Right renal cortex interstitium (tissue), 3 donors: ENCODE measurements at places on chromosomes 1 and 21.

DNA sequence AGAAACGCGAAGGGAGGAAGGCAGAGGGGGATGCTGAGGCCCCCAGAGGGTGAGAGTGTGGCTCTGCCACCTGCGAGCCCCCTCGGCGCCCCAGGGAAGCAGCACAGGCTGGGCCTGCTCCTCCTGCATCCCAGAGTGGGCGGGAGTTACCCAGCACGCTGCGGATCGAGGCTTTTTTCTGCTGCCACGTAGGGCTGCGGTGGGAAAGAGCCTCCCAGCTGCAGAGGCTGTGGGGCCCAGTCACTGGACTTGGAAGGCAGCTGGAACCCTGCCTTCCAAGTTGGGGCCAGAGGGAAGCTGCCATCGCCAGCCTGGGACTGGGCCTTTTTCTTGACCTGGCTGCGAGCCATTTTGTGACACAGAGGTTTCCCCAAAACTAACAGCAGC is 2.3 kb upstream of the GRIK3 start:
- no peak for DNase-seq

DNA sequence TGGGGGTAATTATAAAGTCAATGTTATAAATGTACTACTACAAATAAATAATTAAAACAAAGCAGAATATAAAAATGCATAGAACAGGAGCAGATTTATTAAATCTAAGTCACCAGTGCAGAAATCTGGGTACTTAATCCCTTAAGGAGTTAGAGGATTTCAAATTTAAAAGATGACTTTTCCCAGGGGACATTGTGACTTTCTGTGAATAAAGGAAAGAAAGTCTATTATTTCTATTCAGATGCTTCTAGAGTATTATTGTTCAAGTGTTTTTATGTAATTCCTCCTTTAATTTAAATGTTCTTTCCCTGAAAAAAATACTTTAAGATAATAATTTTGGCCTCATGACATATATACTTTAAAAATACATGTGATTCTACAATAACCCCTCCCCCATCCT is 43.4 kb downstream of the SYDE2 start:
- DNase-seq = no peak

DNA sequence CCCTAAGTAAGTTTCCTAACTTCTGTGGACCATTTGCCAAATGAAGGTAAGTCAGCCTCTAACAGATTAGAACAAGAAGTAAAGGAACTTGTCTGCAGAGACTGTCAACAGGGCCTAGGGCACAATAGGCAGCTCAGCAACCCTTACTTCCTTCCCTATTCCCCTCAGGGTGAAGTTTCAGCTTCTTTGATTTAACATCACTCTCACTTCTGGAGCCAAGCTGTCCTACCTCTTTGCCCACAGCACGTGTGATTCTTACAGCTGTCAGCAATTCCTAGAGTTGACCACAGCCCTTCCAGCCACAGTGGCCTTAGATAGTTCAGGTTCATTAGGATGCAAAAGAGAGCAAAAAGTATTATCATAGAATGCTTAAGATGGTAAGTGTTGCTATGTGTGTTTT is 7.6 kb upstream of the EIF4G3 start:
- no peak for DNase-seq

DNA sequence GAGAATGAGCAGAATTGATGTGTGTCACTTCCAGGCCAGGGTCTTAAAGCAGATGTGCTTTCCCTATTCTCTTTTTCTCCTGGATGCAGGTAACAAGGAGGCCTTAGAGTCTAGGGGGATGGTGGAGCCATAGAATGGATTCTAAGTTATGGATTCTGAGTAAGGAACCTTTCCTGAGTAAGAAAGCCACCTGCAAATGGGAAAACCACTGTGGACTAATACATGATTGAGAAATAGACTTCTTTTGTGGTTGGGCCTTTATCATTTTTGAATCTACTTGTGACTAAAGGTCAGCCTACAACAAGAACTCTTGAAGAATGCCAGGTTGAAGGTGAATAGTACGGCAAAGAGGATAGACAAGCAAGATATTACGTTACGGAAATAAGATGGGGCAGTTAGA is 116.1 kb downstream of the CDC7 start:
- DNase-seq = no peak

DNA sequence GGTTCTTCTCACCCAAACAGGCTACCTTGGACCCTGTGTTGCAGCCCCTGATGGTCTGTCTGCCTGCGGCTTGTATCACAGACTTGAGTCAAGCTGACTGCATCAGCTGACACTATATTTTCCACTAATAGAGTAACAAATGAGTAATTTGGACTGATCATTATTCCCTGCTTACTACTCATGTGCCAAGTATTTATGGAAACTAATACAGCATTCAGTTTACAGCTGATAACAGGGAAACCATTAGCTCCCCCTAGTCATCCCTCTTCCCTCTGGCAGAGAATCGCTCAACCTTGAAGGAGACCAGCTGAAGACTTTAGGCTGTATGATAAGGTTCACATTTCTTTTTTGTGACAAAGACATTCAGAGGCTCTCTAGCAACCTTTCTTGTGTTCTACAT is 116.6 kb upstream of the SYT6 start:
- DNase-seq = no peak

GRCh38 chr21:37994211-37994610 is 78.0 kb upstream of the KCNJ6 start:
- DNase-seq = no peak

DNA sequence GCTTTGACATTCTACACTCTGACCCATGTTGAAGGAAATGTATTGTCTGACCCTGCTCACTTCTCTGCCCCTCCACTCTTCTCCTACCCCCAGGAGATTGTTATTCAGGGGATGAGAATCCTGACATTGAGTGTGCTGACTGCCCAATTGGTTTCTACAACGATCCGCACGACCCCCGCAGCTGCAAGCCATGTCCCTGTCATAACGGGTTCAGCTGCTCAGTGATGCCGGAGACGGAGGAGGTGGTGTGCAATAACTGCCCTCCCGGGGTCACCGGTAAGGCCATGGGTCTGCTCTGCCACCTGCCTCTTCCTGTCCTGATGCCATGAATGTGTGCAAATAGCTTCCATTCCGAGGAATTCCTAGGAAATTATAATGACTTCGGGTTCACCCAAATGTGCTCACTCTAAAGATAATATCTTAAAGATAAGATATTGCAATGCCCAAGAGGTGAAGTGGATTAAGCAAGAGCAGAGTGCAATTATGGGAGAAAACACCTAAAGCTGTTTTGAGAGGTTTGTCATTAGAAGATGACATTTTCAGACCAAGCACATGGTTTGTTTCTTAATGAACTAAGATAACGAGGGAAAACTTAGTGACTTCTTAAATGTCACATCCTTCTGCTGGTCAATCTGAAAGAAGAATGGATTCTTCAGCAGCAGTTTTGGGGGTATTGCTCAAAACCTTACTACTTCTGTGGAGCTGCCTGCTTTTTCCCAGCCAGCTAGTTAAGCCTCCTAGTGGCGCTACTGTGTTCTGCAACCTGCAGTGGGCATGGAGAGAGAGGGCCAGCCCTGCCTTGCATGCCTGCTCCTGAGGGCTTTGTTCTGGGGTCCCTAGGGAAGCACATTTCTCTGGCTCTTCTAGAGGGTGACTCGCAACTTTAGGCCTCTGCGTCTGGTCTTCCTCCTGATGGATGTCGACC is 41.6 kb downstream of the LAMC2 start:
- DNase-seq = no peak

- DNase-seq = no peak
Measured at GRCh38 chr1:3066250-3066711, 2.7 kb upstream of the PRDM16 start.

GRCh38 chr1:217943361-217943760 is 312.2 kb downstream of the SPATA17 start:
- DNase-seq = no peak

DNA sequence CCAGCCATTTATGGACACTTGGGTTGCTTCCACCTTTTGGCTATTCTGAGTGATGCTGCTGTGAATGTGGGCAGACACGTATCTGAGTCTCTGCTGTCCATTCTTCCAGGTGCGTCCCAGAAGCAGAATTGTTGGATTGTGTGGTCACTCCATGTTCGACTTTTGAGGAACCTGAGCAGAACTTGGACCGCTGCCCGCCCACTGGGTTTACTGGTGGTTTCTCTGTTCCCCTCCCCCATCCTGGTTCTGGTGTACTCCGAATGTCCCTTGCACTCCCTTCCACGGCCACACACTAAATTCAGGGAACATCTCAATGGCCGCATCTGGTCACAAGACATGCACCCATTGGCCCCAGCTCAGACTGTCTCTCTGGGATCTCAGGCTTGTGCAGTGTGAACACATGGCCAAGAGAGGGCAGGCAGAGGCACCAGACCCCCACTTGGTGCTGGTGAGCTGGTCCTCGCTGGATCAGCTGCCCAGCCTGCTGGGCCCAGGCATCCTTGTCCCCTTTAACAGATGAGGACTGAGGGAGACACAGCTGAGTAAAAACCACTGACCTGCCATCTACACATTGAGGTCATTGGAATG is 565.1 kb downstream of the NPHP4 start:
- DNase-seq = no peak

GRCh38 chr1:145692785-145693443 is 14.3 kb downstream of the PDZK1 start:
- no peak for DNase-seq

GRCh38 chr1:179228783-179229213 is 679 bp downstream of the ABL2 start:
- peak; percentile 33 for DNase-seq

DNA sequence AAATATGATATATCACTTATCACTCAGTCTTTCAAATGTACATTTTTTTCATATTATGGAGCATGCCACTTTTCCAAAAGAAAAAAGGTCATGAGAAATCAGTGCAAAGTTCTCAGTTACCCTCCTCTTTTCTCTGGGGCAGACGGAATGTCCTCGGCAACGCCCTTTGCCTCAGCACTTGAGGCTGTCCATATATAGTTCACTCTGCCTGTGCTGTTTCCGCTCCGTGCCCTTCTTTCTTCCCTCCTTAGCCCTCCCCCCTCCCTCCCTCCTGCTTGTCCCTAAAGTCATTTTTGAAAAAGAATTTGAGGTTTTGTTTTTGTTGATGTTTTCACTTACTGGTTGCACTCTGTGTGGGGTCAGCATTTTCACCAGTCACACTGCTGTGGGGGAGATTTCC is 5.4 kb downstream of the BARHL2 start:
- DNase-seq = no peak

DNA sequence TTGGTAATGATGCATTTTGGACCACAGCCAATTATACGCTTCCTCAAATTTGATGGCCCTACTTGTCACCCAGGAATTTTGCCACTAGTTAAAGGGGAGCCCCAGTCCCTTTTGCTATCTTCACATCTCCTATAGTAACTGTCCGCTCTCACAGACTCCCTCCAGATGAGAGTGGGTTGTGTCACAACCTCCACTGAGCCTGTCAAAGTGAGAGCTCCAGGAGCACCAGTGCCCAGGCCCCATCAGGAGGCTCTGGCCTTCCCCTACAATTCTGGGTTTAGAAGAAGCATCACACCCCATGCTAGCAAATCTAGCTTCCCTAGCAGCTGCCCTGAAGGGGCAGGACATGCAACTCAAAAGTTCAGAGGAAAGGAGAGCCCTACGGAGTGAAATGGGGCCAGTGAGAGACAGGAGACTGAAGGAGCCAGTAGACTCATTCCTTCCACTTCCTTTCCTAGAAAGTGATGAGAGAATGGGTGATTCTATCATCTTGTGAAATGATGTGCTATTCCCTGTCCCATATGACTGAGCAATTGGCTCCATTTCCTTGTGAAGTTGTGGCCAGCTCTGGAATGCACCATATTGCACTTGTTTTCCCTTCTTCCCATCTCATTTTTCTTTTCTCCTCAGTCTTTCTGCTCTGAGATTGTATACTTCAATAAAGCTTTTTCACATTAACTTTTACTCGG is 541.3 kb downstream of the DPYD start:
- no peak for DNase-seq

- DNase-seq = no peak
Measured at GRCh38 chr1:62917314-62917713, 133.4 kb downstream of the ATG4C start.

- DNase-seq = no peak
Measured at GRCh38 chr1:182716740-182717720, 32.6 kb upstream of the RGS8 start.

GRCh38 chr1:2127187-2128145 is 67.1 kb downstream of the FAAP20 start:
- DNase-seq = no peak

DNA sequence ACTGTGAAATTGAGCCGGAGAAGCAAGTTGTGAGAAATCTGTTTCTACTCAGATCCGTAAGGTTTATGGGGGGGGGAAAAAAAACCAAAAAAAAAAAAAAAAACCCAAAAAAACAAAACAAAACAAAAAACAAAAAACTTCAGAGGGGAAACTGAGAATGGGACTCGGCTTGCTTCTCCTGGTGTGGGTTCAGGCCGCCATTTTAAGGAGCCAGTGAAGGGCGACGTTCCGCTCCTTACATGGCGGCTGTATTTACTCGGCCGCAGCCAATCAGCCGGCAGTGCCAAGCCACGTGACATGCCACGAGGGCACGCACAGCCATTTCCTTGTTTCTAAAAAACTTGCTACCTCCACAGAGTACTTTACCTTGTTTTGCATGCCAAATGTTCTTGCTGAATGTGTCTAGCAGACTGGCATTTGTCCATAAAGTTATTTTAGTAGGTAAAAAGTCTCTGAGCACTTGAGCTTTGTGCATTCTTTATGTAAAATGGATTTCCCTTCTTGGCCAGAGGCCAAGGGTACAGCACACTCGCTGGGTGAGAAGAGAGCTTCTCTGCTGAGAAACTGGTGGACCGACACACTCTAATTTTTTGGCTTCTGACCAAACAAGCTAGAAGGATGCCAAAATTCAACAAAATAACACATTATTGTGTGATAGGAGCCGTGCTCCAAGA is 101.8 kb downstream of the NFIA start:
- peak; percentile 88 for DNase-seq

DNA sequence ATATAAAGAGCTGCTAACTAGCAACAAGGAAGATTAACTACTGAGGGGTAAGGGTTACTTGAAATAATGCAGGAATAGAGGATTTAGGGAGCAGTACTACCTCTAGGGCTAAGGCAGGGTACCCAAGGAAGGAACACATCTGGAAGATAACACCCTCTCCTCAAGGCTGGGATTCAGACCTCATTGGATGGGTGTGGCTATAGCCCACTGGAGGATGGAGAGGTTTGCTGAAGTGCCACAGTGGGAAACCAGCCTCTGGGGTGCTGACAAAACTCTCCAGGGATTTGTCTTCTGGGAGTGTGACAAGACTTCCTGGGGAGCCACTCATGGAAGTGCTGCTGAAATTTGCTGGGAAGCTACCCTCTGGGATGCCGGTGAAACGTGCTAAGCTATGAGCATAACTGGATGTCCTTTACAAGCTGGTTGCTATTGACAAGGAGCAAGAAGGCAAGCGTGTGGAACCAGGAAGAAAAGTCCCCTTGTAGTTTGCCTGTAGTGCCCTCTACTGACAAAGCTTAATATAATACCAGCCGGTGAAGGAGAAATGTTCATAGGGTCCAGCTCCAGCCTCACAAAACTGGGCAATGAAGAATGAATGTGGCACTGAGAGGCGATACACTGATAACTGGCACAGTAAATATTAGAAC is 122.8 kb upstream of the USP24 start:
- no peak for DNase-seq

GRCh38 chr1:231196728-231197127 is 34.9 kb downstream of the TRIM67 start:
- DNase-seq = no peak

- no peak for DNase-seq
Measured at GRCh38 chr1:162502928-162503327, 5.3 kb downstream of the UHMK1 start.
